Activated naive CD4-positive, alpha-beta T cell (primary cell): ENCODE measurements at places on chromosomes 2 and 18.
A peak's percentile ranks its signal among the peaks of the same experiment; 100 is the strongest.

DNA sequence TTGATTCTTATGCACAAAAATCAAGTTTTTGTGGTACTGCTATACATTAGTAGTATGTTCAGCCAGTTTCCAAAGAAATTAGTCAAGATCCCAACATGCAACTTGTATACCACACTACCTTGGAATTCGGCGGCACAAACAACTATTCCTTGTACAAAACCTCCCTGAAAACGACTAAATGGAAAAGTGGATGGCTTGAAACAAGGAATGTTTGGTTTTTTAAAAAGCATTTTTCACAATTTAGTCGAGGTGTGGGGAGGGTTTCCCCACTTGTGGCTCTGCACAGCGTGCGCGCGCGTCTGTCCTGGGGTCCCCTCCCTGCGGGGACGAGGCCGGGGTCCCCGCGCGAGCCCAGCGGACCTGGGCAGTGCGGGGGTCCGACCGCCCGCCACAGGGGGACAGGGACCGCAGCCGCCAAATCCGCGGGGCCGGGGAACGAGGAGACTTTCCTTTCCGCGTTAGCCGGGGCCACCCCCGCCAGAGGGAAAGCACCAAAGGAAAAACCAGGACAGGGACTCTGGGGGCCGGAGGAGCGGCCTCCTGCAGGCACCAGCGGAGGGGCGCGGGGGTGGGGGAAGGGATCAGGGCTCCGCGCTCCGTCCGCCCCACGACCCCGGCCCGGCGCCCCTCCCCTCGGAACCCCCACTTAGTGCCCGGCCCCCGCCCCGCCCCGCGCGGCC, 534 bp upstream of the SOCS6 start:
- DNase-seq: no peak

DNA sequence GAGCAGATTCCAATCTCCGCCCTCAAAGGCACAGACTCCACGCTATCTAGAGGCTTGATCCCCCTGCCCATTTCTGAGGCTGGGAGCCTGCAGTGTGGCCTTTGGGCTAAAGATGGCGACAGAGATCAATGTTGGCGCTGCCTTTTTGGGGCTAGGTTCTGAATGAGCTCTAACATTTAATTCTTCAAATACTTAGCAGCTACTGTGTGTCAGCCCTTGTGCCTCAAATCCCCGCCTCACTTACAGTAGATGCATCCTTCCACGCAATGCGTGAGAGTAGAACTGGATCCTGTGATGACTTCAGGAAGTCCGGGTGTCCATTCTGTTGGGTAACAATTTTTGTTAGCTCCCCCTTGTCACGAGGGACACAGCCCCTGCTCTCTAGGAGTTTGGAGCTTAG, 12.4 kb downstream of the IL1F10 start:
- peak; percentile 16 for DNase-seq

DNA sequence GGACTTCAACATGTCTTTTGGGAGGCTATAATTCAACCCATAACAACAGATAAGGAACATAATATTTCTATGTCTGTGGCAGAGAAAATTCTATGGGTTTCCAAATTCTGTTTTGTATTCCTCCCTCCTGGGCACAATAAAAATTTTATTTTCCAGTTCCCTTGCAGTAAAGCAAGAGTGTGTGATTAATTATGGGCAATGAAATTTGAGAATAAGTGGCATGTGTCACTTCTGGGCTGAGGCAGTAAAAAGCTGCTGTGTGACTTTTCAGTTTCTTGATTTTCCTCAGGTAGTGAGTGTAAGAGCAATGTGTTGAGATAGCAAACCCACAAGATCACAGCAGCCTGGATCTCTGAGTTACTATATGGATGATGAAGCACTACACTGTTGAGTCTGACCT, 216.4 kb downstream of the MEIS1 start:
- DNase-seq: no peak

DNA sequence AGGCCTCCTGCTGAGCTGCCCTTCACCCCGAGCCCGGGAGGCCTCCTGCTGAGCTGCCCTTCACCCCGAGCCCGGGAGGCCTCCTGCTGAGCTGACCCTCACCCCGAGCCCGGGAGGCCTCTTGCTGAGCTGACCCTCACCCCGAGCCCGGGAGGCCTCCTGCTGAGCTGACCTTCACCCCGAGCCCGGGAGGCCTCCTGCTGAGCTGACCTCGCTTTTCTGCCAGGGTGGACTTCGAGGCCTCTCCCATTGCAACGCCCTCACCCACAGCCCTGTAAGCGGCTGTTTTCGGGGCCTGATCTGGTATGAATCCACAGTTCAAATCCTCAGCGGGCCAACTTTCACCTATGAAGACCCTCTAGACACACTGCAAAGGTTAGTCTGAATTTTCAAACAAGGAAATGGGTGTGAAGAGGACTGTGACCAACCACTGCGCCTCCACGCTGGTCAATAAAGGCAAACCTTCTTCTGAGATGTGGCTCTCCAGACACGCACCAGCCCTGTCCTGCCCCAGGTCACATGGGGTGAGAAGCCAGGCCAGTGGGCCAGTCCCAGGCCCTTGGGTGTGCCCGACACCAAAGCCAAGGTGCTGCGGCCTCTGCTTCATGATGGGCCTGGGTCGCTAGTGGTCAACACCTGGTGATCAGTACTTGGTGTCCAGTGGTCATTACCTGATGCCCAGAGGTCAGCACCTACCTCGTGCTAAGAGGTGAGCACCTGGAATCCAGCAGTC, 225.1 kb upstream of the SALL3 start:
- DNase-seq: no peak

DNA sequence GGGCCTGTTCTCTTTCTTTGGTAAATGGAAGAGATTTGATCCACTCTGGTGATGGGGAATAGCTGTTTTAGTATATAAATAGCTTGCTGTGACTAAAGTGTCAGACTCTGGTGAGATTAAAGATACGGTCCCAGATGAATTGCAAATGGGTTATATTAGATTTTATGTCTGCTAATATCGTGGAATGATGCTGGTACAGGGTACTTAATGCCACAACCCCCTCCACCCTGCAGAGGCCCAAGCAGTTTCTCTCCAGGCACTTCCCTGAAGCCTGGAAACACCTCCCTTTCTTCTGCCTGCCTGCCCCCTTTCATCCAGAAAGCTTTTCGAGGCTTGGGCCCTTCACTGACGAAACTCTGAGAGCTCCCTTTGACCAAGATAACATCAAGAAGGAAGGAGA, 21.4 kb upstream of the RFX8 start:
- no peak for DNase-seq
